ENCODE measurements at places on chromosomes 5 and 9.

DNA sequence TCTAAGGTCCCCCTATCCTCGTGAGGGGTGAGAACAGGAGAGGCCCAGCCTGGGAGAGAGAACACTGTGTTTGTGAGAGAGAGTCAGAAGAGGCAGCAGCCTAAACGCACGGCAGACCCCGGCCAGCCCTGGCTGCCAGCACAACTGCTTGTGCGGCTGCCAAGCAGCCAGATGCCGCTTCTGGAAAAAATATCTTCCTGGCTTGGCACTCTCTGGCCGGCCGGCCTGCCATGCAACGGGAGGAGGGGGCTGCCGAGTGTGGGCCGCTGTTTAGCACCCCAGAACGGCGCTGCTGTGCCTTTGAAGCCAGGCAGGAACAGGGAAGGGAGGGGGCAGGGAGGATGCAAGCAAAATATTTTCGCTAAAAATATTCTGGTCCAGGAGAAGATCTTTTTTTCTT is 105.0 kb downstream of the FGF18 start:
- H3K27me3 ChIP-seq: no peaks in the 10 kb centered on the region
- no peak overlapping the region for H3K4me3 ChIP-seq
- H3K4me1 ChIP-seq: peaks cover 23% of the 10 kb centered on the region
- H3K36me3 ChIP-seq: no peaks in the 10 kb centered on the region
- no peak overlapping the region for H3K27ac ChIP-seq

DNA sequence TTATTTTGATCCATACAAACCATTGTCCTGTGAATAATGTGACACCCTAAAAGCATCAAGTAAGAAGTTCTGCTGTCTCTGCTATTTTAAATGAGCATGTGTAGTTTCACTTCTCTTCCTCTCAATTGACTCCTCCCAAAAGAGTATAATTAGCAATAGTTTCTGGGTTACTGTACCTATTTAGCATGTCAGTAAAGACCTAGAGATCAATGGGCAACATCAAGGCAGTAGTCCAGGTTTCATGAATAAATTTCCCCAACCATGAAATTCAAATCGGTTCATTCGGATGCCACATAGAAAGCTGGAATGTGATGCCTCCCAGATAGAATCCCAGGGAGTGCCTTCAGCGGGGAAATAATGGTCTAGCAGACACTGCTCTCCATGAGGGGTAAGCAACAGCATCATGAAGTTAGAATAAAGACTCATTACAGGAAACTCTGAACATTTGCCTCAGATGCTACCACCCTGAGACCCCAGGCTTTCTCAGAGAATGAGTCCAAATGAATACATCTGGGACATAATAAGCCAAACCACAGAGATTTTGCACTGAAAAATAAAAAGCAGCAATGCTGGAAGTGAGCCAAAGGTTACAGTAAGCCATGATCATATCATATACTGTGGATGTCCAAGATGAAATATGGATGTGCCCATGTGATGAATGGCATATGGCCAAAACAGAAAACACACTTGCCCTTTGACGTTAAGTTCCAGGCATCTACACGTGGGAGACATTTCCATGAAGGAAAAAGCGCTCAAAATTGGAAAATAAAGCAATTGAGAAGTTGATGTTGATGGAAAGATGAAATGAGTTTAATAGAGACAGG is 1107.0 kb upstream of the SEMA6A start:
- H3K4me1 ChIP-seq: 0 out of 2 replicates have a peak, but pooled peaks cover 1% of the 10 kb centered on the region
- H3K4me3 ChIP-seq: no peak overlapping the region

DNA sequence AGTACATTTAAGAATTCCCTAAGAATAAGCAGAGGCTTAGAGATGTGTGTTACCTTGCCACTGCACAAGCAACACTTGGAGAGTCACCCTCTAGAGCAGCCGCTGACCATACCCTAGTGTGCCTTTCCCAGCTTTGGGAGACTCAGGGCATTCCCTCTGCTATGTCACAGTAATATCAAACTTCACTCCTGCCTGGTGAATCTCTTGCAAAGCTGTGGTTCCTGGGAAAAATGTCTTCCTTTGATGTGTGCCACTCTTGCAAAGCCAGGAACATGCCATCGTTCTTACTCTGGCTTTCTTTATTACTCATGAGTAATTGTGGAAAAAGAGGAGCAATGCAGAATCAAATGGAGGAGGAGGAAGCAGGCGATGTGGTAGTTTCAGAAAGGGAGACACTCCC is 173.2 kb downstream of the CCDC192 start:
- no peaks in the 10 kb centered on the region for H3K36me3 ChIP-seq
- no peak overlapping the region for H3K27ac ChIP-seq
- H3K4me1 ChIP-seq: 0 out of 2 replicates have a peak, but pooled peaks cover 2% of the 10 kb centered on the region

- H3K27ac ChIP-seq: no peak overlapping the region
- H3K4me1 ChIP-seq: peaks cover 4% of the 10 kb centered on the region
- H3K4me3 ChIP-seq: no peak overlapping the region
- DNase-seq: no peak
- H3K36me3 ChIP-seq: no peaks in the 10 kb centered on the region
These were observed 84.4 kb downstream of the PBX3 start for GRCh38 chr9:125831616-125832015.

GRCh38 chr9:98903961-98904411 is 39.7 kb upstream of the COL15A1 start:
- H3K4me1 ChIP-seq: peaks cover 24% of the 10 kb centered on the region
- H3K27ac ChIP-seq: no peak overlapping the region
- no peaks in the 10 kb centered on the region for H3K36me3 ChIP-seq
- DNase-seq: no peak

GRCh38 chr9:129714511-129715061 is 38.3 kb downstream of the PTGES start:
- no peak overlapping the region for H3K4me3 ChIP-seq
- H3K36me3 ChIP-seq: peaks cover 3% of the 10 kb centered on the region
- no peak for DNase-seq
- no peaks in the 10 kb centered on the region for H3K27me3 ChIP-seq
- H3K4me1 ChIP-seq: peaks cover 40% of the 10 kb centered on the region

DNA sequence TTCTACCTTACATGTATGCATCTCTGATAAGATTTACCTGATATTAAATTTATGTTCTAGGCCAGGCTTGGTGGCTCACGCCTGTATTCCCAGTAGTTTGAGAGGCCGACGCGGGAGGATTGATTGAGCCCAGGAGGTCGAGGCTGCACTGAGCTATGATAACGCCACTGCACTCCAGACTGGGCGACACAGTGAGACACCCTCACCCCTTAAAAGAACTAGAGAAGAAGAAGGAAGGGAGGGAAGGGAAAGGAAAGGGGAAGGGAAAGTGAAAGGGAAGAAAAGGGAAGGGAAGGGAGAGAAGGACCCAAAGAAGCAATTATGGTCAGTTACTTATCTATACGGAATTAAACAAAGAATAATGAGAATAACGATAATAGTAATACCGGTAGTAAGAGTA is 1.2 kb upstream of the RFK start:
- no peak for DNase-seq
- H3K27me3 ChIP-seq: no peaks in the 10 kb centered on the region
- no peak overlapping the region for H3K4me3 ChIP-seq
- H3K36me3 ChIP-seq: no peaks in the 10 kb centered on the region

DNA sequence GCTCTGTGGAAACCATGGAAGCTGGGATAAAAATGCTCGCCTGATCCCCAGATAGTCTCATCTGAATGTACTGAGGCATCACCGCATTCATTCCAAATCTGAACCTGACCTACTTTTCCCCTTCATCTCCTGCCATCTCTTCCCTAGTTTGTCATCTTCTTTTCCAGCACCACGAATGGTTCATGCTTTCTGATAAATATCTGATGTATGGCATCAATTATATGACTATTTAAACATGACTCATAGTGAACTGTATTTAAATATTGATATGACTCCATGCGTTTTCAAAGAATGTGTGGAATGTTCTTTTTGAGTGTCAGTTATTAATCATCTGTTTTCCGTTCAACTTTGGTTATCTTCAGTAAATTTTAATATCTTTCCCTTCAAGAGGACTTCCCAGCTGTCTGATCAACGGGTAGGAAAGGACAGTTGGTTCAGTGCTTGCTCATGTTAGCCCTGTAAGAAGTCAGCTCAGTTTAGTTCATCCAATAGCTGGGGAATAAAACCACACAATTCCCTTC is 21.1 kb downstream of the BASP1 start:
- H3K27ac ChIP-seq: peak overlapping the region; percentile 44
- peak; percentile 82 for DNase-seq
- H3K36me3 ChIP-seq: peaks cover 7% of the 10 kb centered on the region
- no peak overlapping the region for H3K4me3 ChIP-seq

GRCh38 chr5:123659495-123659894 is 147.5 kb downstream of the CSNK1G3 start:
- no peaks in the 10 kb centered on the region for H3K36me3 ChIP-seq
- H3K27ac ChIP-seq: no peak overlapping the region
- H3K4me1 ChIP-seq: no peaks in the 10 kb centered on the region
- peak; percentile 9 for DNase-seq
- H3K4me3 ChIP-seq: no peak overlapping the region

DNA sequence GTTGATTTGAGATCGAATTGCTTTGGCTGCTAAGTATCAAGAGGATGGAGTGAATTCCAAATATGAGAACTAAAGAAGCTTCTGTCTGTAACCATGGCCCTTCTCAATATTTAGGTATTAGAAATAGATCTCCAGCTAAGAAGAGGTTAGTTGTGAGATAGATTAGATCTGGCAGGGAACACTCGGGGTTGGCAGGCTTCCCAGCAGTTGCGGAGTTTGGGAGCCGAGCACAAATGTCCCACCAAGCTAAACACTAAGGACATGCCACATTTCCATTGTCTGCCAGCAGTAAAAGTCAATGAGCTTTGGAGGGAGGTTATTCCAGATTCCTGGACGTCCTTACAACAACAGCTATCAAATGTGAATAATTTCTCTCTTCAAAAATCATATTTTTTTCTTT is 85.8 kb downstream of the TAF11L14 start:
- no peak for DNase-seq
- H3K27ac ChIP-seq: no peak overlapping the region
- H3K36me3 ChIP-seq: no peaks in the 10 kb centered on the region
- no peaks in the 10 kb centered on the region for H3K4me1 ChIP-seq
- no peaks in the 10 kb centered on the region for H3K27me3 ChIP-seq
- H3K4me3 ChIP-seq: no peak overlapping the region

- peaks cover 6% of the 10 kb centered on the region for H3K36me3 ChIP-seq
- peak overlapping the region; percentile 3 for H3K27ac ChIP-seq
- H3K4me3 ChIP-seq: no peak overlapping the region
- peak; percentile 10 for DNase-seq
These were observed 97.3 kb downstream of the USP20 start for GRCh38 chr9:129932303-129933151.

DNA sequence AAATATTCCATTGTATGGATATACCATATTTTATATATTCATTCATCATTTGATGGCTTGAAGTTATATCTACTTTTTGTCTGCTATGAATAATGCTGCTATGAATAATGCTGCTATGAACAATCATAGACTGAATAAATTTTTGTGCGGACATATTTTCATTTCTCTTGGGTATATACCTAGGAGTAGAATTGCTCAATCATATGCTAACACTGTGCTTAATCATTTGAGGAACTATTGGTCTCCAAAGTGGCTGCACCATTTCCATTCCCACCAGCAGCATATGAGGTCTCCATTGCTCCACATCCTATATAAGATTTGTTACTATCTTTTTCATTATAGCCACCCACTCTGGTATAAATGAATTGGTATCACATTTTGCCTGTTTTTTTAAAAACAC is 18.3 kb upstream of the TEK start:
- H3K36me3 ChIP-seq: no peaks in the 10 kb centered on the region
- H3K4me1 ChIP-seq: peaks cover 23% of the 10 kb centered on the region
- DNase-seq: no peak
- no peak overlapping the region for H3K4me3 ChIP-seq
- no peaks in the 10 kb centered on the region for H3K27me3 ChIP-seq
- H3K27ac ChIP-seq: peak overlapping the region; percentile 93

- DNase-seq: no peak
- H3K27ac ChIP-seq: no peak overlapping the region
- H3K4me1 ChIP-seq: no peaks in the 10 kb centered on the region
These were observed 101.8 kb downstream of the AK8 start for GRCh38 chr9:132776268-132776667.

DNA sequence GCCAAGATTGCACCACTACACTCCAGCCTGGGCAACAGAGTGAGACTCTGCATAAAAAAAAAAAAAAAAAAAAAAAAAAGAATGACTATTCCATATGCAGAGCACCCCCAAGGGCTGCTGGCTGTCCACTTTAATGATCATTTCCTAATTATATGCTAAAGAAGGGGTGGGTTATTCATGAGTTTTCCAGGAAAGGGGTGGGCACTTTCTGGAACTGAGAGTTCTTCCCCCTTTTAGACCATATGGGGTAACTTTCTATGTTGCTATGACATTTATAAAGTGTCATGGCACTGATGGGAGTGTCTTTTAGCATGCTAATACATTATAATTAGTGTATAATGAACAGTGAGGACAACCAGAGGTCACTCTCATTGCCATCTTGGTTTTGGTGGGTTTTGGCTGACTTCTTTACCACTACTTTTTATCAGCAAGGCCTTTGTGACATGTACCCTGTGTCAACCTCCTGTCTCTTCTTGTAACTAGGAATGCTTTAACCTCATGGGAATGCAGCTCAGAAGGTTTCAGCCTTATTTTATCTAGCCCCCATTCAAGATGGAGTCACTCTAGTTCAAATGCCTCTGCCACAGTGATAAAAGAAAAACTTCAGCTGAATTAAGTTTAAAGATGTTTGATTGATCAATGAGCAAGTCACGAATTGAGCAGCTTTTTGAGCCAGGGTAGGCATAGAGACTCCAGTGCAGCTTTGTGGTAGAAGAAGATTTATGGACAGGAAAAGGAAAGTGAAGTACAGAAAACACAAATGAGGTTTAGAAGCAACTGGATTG is 7.1 kb upstream of the NANS start:
- H3K27ac ChIP-seq: no peak overlapping the region
- no peaks in the 10 kb centered on the region for H3K4me1 ChIP-seq
- H3K4me3 ChIP-seq: no peak overlapping the region
- no peaks in the 10 kb centered on the region for H3K27me3 ChIP-seq
